ENCODE measurements at places on chromosomes 1 and 21.

GRCh38 chr1:110113551-110113950 is 1.3 kb downstream of the UBL4B start:
- no peak for DNase-seq

- no peak for DNase-seq
Measured at GRCh38 chr1:65623895-65624294, 168.8 kb upstream of the PDE4B start.

DNA sequence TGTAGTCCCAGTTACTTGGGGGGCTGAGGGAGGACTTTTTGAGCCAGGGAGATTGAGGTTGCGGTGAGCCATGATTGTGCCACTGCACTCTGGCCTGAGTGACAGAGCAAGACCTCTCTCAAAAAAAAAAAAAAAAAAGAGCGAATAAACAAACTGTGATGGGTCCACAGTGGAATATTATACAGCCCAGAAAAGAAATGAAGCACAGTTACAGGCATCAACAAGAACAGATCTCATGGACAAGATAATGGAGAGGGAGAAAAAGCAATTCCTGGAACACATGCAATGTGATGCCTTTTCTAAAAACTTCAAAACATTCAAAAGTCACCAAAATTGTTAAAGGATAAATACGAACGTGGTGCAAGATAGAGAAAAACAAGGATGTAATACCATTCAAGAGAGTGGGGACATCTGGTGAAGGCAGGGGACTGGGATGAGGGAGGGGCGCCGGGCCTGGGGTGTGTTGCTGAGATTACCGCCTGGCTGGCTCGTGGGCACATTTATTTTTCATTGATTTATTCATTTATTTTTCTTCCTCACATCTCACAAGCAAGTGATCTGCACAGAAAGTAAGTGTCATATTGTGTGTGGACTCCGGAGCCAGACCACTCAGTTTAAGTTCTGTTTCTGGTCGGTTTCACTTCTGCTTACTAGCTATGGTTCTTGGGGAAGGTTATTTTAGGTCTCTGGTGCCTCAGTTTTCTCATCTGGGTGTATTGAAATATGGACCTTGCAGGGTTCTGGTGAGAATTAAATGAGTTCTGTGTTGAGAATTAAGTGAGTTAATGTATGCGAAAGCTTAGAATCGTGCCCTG is 30.1 kb downstream of the ABCG1 start:
- DNase-seq, result no peak

DNA sequence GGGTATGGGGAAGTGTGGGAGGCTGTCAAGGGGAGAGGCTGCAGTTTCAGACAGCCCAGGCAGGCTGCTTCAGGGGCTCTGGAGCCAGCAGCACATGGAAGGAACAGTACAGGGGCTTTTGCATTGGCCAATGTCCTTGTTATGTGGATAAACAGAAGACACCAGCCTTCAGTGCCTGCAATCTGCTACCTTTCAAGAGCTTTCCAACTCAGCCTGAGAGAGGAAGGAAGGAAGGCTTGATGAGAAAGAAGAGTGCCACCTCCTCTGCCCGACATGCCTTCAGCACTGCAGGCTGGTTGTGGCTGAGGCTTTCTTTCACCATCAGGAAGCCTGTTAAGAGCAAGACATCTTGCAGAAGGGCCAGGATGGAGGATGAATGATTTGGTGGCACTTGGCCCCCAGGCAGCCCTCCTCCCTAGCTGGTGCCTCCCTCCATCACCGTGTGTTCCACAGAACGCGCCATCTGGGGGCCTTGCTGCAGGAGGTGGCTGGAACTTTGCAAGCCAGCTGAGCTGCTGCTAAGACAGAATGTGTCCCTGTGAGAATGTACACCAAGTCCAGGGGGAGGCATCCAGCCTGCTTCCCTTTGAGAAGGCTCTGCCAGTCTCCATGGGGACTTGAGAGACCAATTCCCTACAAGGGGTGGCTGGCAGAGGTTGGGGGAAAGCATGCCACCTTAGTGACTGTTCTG is 372.4 kb upstream of the PROX1 start:
- DNase-seq, result no peak

DNA sequence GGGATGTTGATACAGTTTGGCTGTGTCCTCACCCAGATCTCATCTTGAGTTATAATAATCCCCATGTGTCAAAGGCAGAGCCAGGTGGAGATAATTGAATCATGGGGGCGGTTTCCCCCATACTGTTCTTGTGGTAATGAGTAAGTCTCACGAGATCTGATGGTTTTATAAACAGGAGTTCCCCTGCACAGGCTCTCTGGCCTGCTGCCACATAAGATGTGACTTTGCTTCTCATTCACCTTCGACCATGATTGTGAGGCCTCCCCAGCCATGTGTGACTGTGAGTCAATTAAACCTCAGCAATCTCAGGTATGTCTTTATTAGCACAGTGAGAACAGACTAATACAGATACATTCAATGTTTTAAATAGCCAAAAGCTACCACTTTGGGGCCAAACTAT is 41.1 kb downstream of the SLC35F3 start:
- no peak for DNase-seq

DNA sequence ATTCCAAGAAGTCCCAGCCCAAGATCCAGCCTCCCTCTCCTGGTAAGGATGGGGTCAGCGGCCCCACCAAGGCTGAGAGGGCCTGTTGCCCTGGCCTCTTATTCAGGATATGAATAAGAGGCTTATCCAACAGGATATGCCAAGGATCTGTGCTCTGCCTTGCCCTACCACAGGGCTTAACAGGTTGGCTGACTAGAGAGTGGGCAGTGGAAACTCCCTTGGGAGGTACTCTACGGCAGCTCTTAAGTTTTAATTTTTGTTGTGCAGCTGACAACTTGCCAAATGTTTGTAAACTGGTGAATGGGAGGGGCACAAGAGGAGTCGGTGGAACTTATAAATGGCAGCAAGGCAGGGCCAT is 16.5 kb upstream of the PIGV start:
- no peak for DNase-seq

DNA sequence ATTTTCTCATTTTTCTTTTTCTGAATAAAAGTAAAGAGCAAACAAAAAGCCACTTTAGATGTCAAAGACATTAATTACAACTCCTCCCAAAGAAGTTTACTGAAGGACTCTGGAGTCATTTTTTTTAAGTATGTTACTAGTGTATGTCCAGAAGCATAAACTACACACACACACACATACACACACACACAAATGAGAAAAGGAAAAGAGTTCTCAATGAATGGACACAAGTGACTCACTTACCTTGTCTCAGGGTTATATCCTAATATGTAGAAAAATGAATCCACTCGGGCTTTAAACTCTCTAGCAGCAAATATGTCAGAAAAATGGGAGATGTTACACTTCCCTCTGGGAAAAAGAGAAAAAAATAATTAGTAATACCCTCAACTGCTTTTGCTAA is 223.1 kb downstream of the SLC45A1 start:
- DNase-seq, result no peak

DNA sequence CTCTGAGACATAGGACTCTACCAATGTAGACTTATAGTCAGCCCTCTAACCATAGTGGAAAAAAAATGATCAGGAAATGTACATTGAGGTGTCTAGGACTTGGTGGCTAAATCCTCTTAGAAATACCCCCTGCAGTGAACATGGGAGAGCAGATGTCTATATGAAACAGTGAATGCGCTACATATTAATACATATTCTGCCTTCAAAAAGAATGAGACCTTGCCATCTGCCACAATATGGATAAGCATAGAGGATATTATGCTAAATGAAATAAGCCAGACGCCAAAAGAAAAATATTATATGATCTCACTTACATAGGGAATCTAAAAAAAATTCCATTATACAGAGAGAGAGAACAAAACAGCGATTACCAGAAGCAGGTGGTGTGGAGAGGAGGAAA is 66.6 kb upstream of the HAO2 start:
- no peak for DNase-seq

DNA sequence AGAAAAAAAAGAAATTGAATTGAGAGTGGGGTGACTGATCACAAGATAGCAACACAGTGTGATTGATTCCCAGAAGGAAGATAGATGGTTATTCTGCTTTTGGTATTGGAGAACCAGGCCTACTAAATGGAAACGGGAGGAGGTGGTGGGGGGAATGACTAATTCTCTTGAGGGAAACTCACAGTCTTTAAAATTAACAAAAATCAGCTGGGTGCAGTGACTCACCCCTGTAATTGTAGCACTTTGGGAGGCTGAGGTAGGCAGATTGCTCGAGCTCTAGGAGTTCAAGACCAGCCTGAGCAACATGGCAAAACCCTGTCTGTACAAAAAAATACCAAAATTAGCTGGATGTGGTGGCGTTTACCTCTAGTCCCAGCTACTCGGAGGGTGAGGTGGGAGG is 134.6 kb upstream of the PDE4B start:
- DNase-seq, result no peak

- no peak for DNase-seq
Measured at GRCh38 chr1:118257946-118258345, 72.9 kb upstream of the SPAG17 start.

- DNase-seq, result no peak
Measured at GRCh38 chr1:177783051-177783450, 186.8 kb downstream of the SEC16B start.

- DNase-seq, result no peak
Measured at GRCh38 chr1:83694449-83694848, 304.5 kb downstream of the TTLL7 start.

DNA sequence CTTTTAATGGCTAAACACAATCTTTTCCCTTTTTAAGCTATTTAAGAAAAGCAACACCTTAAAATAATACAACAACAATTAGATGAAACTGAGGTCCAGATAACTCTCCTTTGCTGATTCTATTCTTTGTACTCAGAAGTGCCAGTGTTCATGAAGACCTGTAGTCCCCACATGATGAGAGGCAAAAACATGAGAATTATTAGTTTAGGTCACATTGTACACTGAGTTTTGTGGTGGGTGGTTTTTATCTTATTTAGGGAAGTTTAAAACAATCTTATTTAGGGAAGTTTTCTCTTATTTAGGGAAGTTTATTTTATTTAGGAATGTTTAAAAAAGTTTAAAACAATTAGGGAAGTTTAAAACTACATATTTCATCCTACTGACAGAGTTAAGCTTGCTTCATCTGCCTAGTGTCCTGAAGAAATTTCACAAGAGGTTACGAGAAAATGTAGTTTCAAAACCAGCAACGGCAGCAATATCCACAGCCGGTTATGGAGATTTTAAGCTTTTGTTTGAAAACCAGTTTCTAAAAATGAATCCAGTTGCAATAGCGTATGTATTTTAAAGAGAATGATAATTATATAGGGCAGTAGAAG is 7.8 kb upstream of the OR14I1 start:
- DNase-seq, result no peak

DNA sequence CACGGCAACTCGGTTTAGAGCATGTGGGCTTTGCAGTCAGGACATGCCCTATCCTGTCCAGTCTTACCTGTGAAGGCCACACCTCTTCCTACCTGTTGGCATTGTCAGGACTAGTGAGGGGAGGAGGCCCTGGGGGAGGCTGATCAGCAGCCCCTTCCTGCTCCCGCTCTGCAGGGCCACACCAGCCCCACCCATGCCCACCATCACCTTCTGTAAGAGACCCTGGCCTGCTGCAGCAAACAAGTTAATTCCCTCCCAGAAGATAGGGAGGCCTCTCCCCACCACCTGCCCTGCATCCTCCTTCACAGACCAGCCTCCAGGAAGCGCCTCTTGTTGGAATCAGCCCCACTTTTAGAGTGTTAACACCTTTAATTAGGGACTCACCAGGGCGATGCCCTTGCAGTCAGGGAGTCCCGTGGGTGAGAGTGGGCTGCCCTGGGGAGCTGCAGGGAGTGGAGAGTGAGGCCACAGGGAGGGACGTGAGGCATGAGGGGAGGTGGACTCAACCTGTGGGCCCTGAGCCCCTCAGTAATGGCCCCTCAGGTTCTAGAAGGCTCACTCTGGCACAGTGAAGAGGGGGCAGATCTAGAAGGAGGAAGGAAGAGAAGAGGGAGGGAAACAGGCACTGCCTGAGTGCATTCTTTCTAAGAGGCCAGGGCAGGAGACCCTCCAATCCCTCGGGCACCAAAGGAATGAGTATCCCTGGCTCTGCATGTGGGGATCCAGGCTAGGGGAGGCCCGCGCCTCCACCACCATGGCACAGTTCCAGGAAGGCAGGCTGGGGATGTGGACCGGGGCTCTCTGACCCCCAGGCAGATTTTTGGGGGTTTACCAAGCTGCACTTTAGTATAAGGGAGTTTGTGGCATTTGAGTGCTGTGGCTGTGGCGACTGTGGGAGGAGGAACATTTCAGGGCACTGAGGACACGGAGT is 8.2 kb downstream of the UMODL1 start:
- DNase-seq, result no peak

- DNase-seq, result no peak
Measured at GRCh38 chr1:41450747-41451285, 33.7 kb downstream of the EDN2 start.

All from left cardiac atrium (tissue), 4 donors.